ENCODE measurements at places on chromosomes 11 and 22.

DNA sequence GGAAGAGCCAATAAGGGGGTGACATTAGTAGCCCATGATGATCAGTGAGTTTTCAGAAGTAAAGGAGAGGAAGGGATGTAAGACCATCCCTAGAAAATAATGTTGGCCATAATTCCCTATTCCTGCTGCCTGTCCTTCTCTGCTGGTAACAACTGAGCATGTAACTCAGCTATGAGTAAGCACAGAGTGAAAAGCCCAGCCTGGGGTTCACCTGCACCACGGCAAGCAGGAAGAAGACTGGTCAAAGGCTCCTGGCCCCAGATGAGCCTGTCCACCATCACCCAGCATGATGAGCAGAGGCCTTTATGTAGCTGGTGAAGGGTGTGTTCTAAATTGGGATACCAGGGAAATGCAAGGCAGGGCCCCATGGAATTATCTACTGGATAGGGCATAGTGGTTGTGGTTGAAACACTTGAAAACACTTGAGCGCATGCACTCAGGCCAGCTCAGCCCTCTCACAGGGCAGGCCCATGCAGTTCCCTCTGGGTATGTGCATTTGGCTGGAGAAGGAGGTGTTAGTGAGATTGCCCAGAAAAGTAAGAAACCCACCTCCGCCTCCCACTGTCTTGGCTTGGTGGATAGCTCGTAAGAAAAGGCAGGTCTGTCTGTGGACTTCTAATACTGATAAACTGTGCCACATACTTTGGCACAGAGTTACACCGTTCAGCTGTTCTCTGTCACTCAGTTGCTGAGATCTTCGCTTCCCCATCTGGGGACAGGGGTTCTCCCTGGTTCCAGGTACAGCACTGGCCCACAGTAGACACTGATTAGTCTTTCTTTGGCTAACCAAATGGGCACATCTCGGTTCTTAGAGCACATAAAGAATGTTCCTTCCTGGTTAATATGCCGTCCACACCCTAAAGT, 86.8 kb downstream of the AMOTL1 start:
- DNase-seq: no peak

DNA sequence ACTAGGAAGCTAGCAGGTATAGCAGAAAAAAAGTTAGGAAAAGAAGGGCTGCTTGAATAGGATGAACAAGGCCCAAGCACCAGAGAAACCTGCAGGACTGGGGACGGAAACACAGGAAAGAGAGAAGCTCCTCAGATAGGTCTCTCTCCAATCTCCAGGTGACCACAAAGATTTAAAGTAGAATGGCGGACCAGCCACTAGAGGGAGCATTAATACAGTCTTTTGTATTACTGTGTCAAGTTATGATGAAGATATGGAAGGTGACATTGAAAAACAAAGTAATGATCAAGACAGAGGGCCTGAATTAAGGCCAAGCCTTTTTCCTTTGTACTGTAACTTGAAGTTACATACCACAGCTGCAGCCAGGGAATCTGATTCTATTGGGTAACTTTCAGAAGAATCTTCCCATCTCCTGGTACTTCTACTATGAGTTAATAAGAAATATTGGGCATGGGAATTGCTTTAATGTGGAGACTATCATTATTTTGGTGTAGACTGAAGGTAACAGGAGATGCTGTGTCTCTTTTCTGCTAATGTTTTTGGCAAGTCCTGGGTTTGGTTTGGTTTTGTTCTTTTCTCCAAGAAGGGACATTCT, 33.8 kb downstream of the OR2AG2 start:
- peak; percentile 30 for DNase-seq

- DNase-seq: peak; percentile 67
Observed at GRCh38 chr11:859394-860131, 16.9 kb downstream of the TSPAN4 start.

DNA sequence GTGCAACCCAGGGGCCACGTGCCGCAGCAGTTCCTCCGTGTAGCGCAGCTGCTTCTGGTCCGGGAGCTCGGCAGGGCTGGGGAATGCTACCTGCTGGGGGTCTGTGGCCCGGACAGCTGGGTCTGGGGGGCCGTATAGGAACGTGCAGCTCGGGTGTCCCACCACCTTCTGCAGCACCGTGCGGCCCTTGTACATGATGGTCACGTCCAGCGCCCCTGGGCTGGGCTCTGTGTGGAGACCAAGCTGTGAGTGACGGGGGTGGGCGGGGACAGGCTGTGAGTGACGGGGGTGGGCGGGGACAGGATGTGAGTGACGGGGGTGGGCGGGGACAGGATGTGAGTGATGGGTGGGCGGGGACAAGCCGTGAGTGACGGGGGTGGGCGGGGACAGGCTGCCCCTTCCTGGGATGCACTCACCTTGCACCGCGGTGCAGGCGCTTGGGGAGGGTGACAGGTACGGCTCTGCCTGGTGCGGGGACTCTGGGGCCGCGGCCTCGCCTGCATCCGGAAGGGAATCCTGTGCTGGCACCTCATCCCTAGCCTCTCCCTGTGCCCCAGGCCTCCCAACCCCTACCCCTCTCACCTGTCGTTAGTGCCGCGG, 2.3 kb downstream of the IRF7 start:
- peak; percentile 36 for DNase-seq

Data from AG10803 (cell line).